ENCODE measurements at places on chromosomes 2 and 18.

- no peak for DNase-seq
These were observed 249.8 kb downstream of the BCL11A start for GRCh38 chr2:60303680-60304079.

DNA sequence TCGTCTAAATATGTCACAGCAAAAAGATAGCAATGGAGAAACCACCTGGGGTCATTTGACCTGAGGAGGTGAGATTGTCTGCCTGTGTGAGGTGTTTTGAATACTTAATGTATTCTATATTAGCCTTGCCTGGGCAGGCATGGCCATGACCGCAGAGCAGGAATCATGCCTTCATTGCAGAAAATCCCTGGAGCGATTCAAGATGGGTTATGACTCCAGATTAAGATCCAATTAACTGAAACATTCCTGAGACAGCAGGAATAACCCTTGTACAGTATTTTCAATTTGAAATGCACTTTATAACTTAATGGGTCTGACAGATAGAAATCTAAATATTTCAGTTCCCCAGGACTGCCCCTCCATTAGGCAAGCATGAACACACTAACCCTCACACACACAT lies 227.3 kb upstream of the RAB6C start:
- no peak for DNase-seq

GRCh38 chr2:167860082-167860481 lies 387.3 kb downstream of the STK39 start:
- DNase-seq, result no peak

- no peak for DNase-seq
These were observed 83.8 kb upstream of the CELF4 start for GRCh38 chr18:37649416-37649815.

DNA sequence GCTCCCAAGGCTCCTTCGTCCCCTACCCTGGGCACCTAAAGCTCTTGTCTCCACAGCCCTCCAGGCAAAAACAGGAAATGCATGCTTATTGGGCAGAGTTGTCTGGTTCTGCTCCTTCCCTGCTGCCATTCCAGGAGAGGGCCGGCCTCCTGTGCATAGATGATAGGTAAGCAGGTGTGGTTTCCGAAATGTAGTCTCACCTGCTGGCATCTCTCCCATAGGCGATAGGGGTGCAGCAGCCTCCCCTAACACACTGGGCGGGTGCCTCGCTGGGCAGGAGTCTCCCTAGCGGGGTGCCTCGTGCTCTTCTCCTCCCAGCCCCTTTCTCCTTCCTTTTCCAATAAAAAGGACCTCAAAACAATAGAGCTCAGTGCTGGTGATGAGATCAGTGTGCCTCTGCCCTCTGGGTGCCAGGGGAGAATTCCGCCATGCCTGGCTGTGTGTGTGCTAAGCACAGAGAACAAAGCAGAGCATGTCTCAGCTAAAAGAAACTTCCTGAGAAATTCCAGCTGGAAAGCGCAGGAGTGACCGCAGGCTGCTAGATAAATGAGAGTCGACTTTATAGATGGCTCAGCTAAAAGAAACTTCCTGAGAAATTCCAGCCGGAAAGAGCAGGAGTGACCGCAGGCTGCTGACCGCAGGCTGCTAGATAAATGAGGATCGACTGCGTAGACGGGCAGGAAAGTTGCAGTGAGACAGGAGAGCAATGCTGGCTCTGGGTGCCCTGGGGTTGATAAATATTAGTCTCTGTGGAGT lies 11.3 kb upstream of the PXDN start:
- no peak for DNase-seq

GRCh38 chr2:174623690-174624089 lies 26.1 kb upstream of the WIPF1 start:
- no peak for DNase-seq

GRCh38 chr2:66853585-66853984 lies 418.7 kb downstream of the MEIS1 start:
- no peak for DNase-seq

DNA sequence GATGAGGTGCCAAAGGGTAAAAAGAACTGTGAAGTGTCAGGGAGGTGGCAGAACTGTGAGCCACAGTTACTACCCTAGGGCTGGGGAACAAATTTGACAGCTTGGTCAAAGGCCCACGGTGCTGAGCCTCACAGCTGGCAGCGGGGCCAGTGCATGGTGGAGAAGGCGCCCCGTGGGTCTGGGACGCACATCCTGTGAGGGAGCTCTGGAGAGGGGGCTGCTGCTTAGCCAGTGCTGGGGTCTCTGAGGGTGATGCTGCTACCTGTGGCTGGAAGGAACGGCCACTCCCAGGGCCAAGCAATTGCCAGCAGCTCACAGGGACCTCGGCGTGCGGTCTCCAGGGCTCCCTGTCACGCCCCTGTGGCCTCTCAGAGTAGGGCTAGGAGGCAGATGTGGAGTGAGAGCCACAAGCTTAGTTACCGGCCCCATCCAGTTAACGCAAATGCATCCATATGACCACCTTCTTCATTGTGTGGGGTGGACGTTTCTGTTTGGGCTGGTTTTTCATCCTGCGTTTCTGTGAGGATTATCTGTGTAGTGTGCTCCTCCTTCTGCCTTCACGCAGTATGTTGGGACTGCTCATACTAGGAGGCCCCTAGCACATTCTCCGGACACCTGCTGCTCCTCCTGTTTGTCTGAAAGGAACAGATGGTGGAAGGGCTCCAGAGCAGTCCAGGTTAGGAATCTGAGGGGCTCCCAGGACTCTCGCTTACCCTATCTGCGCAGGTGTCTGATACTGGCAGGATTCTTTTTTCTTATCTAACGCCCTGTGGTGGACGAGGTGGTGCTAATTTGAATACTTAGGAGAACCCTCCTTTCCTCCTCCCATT lies 26.0 kb downstream of the STK25 start:
- no peak for DNase-seq

GRCh38 chr2:26327291-26328272 lies 18.4 kb upstream of the SELENOI start:
- no peak for DNase-seq

- no peak for DNase-seq
These were observed 113.4 kb downstream of the MC4R start for GRCh38 chr18:60259052-60259681.

GRCh38 chr2:12879649-12880048 lies 162.9 kb downstream of the TRIB2 start:
- no peak for DNase-seq

DNA sequence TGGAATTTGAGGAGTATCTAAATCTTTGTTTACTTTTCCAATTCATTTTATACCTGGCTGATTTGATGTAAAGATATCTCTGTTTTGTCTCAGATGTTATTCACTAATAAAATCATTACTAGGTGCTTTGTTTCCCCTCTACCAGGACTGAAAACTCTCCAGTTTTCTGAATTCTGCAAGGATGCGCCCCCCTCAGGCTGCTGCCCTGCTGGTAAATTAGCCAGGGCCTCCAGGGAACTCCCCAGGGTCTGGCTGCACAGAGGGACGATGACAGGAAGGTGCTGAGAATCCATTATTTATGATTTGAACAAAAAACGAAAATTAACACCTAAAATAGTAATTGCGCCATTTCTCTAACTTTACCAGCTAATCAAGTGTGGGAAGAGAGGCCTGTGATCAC lies 541.2 kb upstream of the POU3F3 start:
- DNase-seq, result no peak

DNA sequence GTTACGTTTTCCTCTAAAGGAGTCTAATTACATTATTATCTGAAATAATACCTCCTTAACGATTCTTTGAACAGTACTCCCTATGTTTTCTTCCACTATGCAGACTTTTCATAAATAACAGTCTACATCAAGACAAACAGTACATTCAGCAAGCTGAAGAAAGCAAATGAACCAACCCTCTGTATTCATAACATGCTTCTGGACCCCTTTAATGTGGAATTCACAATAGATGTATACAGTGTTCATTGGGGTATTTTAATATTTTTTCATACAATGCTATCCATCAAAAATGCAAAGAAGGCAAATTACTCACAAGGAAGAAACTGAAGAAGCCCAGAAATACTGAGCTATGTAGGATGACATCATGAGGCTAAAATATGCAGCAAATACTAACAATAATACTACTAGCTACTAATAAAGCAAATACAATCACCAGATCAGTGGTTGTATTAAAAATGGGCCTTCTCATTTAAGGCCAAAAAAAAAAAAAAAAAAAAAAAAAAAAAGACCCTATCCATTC lies 408.6 kb downstream of the MTX2 start:
- no peak for DNase-seq

DNA sequence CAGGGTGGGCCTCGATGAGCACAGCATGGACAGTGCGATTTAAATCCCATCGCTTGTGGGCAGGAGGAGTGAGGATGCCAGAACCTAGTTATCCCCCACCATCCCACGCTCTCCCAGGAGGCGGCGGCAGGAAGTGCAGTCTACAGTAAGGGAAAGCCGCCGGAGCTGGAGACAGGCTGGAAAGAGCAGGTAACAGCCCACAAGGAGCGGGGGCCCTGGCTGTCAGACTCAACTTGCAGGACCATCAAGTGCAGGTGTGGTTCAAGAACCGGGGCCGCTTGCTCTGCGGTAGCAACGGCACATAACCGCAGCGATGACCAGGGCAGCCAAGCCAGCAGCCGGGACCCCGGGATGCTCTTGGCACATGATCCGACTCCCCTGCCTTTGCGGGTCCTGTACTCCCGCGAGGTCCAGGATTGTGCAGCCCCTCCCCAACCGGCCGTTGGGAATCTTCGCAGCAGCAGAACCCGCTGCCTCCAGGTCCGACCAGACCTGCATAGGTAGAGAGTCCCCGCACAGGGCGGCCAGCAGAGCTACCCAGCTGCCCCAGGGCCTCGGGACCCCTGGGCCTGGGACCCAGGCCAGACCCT lies 82.1 kb downstream of the BIN1 start:
- no peak for DNase-seq

DNA sequence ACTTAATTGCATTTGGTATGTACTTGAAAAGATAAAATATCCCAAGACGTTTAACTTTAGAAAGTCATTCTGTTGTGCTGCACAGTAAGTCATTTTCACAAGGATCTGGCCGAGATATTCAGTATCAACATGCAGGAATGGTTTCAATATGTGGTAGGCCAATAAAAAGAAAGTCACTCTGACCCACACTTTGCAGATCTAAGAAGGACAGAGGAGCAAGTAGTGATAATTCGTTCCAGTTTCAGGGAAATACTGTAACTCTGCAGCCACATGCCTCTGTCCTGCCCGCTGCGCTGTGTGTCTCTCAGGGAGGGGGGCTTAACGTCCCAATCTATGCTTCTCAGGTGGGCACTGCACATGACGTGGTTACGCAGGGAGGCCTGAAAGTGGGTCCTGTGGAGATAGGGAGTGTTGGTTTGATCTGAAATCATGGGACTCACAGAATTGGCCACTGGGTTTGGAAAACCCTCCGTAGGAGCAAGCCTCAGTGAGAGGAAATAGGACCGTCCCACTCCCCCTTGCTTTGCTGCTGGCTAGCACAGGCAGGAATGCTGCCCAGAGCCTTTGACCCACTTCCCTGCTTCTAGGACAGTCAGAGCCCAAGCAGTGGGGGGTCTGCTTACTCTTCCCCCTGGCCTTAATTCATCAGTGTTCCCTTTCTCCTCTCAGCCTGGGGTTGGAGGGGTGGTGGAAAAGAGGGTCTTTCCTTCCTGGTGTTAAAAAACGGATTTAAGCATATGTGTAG lies 314.7 kb upstream of the SPRED2 start:
- no peak for DNase-seq

- no peak for DNase-seq
These were observed 139.3 kb upstream of the DOK6 start for GRCh38 chr18:69261406-69261805.

GRCh38 chr2:26975102-26975501 lies 4.7 kb downstream of the MAPRE3 start:
- DNase-seq, result no peak

DNA sequence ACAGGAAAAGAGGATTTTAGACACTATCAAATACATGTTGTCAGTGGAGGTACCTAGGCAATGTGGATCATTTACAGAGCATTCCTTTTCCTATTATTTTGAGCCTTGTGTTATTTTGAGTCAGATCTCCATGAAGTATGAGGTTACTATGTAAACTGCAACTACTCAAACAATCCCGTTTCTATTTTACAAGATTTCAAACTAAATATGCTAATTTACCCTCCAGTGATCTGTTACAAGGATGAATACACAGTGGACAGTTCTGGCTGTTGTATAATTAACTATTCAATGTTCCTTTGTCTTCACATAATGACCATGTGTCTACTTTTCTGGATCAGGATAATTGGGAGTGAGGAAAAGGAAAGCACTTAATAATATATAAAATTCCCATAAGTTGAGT lies 4.6 kb downstream of the HOXD1 start:
- DNase-seq, result no peak

DNA sequence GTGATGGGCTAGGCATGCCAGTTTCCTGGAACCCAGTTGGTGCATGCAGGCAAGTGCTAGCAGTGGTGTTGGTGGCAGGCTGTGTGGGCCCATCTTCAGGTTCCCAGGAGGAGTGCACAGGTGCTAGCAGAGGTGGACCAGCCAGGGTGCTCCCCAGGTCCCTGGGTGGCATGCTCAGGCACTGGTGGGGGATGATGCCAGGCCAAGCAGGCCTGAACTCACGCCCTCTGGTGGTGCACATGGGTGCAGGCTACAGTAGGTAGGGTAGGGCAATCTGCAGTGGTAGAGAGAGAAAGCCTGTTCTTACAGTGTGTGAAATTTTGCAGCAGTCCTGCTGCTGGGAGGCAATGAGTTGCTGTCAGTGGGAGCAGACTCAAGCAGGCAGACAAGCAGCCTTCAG lies 1651.8 kb downstream of the DPP10 start:
- DNase-seq, result no peak

- DNase-seq, result no peak
These were observed 63.5 kb downstream of the HIBCH start for GRCh38 chr2:190256087-190256486.

DNA sequence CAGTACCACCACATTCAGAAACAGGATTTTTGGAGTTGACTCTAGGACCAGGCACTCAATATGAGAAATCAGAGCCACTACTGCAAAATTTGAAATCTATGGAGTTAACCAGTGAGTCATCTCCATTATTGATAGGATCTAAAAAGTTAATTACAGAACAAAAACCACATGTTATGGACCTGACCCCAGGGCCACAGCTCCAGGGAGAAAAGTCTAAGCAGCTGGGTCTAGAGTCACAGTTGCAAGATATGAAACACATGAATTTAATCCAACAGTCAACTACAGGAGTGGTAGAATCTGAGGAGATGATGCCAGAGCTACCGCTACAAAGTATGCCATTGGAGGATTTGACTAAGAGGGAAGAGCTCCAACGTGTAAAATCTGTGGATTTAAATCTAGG lies 13.4 kb upstream of the ZNF512 start:
- DNase-seq, result no peak
